CD4-positive, alpha-beta T cell treated with Interleukin-21 for 1 hour (primary cell): ENCODE measurements at places on chromosomes 4 and X.

DNA sequence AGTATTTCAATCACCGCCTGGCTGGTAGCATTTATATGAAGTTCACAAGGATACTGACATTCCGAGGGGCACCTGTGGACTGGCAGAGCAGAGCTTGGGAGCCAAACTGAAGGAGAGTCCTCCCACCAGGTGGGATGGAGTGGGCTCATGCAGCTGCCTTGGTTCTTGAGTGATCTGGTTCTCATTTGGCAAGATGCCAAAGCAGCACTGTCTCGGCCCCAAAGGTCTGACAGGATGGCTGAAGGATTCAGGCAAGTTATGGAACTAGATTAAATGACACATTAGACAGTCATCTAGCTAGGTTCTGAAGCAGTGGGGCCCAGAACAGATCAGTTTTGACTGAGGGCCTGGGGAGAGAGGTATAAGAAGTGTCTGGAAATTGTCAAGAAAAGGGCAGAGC, 3.2 kb downstream of the FGF16 start:
- no peak for DNase-seq

DNA sequence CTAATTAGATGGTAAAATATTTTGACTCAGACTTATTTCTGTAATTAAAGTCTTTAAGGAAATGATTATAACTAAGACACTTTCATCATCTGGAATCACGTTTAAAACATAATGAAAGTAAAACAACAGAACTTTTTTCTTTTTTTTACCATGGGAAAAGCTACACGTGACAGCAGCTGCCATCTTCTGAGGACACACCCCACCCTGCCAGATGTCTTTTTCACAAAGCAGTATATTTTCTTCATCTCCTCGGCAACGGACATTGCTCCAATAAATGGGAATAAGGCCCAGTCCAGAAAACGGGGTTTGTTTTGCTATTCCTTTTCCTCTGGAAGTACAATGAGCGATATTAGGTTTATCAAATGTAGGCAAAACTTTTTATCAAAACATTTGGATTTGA, 17.5 kb downstream of the PRSS12 start:
- DNase-seq = no peak

GRCh38 chr4:19486400-19486799, 765.3 kb upstream of the SLIT2 start:
- no peak for DNase-seq

GRCh38 chr4:97317671-97318070, 825.6 kb downstream of the STPG2 start:
- no peak for DNase-seq

DNA sequence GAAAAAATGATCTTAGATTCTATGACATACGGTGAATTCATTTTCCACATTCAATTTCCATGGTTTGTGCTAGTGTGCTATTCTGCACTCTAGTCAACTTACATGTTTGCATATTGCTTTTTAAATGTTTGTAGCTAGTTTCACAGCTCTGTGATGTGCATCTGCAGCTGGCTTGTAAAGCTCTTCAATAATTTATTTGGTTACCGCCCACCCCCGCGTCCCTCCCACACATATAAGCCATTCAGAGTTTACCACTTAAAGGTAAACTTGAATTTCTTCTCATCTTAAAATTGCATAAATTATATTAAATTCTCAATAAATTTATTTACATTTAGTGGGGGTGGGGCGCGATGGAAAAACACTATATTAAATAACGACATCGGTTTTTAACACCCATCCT, 291 bp upstream of the NBDY start:
- DNase-seq = peak; percentile 19

GRCh38 chr4:88793475-88793874, 95.8 kb upstream of the NAP1L5 start:
- no peak for DNase-seq

DNA sequence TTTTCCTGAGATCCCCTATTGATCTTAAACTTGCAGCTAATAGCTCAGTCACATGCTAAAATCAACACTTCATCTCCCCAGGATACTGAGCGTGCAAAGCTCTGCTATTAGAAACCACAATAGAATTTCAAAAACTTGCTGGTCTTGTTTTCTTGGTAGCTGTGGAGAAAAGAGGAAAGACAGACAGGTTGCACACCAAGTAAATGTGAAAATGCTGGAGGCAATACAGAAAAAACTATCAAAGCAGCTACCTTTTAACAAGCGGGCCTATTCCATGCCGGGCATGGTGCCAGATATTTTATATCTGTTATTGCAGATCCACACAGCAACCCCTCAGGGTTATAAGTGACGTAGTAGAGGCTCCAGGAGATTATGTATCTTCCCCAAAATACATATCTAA, 171.9 kb downstream of the DCTD start:
- DNase-seq = no peak

- no peak for DNase-seq
These were observed 21.9 kb upstream of the SPON2 start for GRCh38 chr4:1194010-1194900.

DNA sequence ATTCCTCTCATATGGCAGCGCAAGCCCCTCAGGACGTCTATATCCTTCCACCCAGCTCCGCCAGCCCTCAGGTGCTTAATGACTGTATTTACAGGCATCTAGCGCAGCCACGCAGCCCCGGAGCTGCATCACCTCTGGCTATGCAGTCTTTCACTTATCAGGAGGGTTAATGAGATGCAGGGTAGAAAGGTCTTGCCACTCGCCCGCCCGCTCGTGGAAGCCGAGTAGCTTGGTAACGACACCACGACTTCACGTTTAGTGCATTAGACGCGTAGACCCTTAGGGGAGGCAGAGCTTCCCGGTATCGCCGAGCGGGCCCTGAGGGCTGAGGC, 1.5 kb upstream of the SLC16A2 start:
- DNase-seq = no peak

- DNase-seq = no peak
These were observed 18.5 kb downstream of the MAGEA9B start for GRCh38 chrX:149568701-149569296.
